ENCODE measurements at places on chromosomes 12 and 14.
A peak's percentile ranks its signal among the peaks of the same experiment; 100 is the strongest.

GRCh38 chr12:53025250-53025649 is 19.0 kb downstream of the EIF4B start:
- DNase-seq = no peak

GRCh38 chr14:68040633-68041369 is 221.2 kb downstream of the RAD51B start:
- DNase-seq = no peak

GRCh38 chr12:13124656-13125505 is 21.4 kb upstream of the GSG1 start:
- DNase-seq = no peak

DNA sequence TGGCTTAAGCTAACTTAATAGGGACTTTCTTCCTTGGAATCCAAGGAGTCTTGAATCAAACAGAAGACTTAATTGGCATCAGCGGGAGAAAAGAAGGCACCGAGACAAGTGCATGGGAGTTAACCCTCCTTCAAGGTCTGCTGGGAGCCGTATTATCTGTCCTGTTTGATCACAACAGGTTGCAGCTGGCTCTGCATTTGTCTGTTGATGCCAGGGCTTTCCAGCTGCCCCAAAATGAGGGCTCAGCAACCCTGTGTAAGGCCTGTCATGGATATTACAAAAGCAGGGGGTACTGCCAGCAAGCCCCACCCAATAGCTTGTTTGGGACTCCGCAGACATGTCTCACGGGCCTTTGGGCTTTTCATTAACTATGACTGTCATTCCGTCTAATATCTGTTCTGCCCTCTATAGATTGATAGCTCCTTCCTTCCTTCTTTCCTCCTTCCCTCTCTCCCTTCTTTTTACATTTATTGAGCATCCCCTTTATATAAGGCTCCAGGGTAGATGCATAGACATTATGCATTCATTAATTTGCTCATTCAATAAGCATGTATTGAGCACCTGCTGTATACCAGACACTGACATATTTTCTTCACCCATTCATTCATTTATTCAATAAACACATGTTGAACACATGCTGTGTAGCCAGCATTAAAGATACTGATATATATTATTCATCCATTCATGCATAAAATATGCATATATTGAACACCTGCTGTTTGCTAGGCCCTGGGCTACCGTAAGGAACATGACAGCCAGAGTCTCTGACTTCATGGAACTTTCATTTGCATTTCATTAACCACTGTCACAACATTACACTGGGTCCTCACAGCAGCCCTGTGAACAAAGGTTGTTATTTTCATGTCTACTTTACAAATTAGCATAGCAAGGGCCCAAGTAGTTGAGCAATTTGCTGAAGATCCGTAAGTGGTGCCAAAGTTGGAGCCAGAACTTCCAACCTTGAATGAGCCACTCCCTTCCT is 56.2 kb downstream of the SVOP start:
- DNase-seq = no peak

DNA sequence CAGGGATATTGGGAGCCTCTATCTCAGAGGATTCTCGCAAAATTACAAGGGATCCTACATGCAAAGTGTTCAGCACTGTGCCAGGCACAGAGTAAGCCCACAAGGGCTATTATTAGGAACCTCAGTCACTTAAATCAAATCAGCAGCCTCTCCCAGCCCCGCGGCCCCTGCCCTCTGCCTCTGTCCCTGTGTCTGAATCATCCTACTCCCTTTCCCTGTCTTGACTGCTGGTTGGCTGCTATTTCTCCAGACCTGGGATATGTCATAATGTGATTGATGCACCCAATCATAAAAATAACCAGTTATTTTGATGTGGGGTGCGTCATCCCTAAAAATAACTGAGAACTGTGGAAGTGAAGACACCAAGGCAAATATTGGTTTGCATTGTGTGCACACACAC is 176.3 kb downstream of the KSR2 start:
- DNase-seq = no peak

DNA sequence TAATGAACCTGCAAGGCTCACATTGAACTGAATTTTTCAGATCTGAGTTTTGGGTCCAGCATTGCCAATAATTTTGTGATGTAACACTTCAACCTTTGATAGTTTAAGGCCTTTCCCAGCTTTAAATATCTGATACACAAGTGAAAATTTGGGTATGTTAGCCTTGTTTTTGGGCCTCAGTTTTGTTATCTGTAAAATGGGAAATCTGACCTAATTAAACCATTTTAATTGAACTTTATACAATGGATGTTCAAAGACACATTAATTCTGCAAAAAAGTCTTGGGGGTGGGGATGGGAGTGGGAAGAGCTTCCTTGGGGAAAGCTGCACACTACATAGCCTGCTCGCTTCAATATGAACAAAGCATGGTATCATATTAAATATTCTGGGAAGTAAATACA is 5.2 kb upstream of the SPATS2 start:
- no peak for DNase-seq

DNA sequence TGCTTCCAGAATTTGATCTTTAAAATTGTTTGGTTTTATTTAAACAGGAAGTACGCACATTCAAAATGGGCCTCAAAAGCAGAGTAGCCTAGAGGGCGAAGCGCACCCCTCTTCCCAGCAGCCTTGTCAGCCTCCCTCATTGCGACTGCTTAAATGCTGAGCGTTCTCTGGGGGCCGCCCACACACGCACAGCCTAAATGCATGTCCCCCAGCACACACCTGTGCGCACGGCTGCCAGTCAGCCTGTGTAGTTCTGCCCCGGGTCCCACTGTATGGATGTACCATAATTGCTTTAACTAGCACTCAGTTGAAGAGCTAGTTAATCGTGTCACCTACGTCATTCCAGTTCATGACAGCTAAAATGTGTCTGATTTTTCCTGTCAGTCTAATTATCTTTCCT is 79.3 kb downstream of the TESC start:
- no peak for DNase-seq

GRCh38 chr14:83827383-83827782 is 1702.6 kb upstream of the FLRT2 start:
- DNase-seq = no peak

- DNase-seq = peak; percentile 83
Measured at GRCh38 chr12:91222746-91223145, 40.1 kb upstream of the DCN start.

DNA sequence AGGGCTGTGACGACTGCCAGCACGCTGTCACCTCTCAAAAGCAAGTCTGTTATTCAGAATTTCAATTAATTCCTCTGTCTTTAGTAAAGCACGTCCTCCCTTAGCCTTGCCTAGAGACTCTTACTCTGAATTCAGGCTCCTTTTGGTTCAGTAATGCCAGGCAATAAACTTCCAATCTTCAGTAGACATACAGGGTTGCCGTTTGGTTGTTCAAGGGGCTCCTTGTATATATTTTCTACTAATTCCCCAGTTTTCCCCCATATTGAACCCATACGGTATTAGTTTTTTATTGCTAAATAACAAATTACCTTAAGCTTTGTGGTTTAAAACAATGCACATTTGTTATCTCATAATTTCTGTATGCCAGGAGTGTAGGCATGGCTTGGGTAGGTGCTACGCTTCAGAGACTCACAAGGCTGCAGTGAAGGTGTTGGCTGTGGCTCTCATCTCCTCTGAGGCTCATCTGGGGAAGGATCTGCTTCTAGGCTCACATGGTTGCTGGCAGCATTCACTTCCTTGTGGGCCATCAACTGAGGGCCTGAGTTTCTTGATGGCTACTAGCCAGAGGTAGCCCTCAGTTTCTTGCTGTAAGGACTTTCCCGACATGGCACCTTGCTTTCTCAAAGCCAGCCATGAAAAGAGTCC is 7.3 kb upstream of the CLECL1 start:
- DNase-seq = no peak

- DNase-seq = no peak
Measured at GRCh38 chr12:92041742-92042141, 103.9 kb downstream of the BTG1 start.

DNA sequence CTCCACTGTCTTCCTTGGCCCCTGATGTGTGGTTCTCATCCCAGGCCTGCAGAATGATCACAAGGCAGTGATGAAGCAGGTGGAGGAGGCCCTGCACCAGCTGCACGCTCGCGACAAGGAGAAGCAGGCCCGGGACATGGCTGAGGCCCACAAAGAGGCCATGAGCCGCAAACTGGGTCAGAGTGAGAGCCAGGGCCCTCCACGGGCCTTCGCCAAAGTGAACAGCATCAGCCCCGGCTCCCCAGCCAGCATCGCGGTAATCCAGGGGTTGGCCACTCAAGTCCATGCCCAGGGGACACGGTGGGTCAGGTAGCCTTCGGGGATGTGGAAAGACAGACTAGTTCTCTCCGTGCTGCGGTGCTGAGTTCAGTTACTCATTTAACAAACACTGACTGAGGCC is 11.0 kb downstream of the PSMD9 start:
- no peak for DNase-seq

DNA sequence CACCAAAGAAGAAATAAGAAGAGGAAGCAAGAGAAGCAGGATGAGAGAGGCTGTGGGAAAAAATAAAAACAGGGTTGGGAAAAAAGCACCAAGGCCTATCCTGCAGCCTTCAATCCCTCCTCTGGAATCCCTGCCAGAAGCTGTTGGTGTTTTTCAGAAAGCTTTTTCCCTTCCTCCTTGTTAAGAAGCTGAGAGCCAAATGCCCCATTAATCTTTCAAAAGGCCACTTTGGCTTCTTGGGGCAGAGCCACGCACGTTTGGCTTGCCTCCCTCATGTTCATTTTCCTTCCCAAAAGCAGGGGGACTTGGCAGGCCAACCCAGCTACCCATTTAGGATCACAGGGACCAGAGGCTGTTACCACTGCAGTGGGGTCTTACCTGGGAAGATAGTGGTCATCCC is 365.3 kb downstream of the NUAK1 start:
- DNase-seq = no peak

DNA sequence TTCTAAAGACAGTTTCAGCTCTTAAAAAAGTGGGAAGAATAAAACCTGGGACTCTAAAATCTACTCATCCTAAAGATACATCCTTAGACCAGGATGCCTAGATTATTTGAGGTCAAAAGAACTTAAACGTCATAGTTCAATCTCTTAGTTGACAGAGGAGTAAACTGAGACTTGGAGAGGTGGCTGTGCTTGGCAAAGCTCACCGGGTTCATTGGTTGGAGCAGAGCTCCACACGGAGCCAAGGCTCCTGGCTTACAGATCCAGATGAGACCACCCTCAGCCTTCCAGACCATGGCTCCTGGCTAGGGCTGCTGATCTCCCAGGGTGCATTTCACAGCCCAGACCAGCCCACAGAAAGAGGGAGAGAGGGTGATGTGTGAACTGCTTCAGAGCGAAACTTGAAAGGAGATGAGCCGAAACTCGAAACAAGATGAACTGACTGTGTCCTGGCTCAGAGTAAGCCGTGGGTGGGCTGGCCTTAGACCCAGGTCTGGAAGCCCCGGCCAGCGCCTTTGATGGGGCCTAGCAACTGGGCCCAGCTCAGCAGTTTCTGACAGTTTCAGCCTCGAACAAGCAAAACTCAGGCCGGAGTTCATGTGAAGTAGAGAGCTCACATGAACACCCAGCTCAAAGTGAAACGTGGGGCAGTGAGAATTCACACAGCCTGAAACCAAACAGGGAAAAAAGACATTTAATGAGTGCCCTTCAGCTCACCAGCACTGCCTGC is 1044.8 kb downstream of the BCL11B start:
- no peak for DNase-seq

DNA sequence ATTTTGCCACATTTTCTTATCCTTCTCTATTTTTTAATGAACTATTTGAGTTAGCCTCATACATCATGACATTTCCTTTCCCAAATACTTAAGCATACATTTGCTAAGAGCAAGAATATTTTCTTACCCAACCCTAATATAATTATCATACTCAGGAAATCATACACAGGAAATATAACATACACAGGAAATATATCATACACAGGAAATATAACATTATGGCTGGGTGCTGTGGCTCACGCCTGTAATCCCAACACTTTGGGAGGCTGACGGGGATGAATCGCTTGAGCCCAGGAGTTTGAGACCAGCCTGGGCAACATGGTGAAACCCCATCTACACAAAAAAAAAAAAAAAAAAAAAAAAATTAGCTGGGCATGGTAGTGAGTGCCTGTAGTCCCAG is 4.9 kb downstream of the NCKAP1L start:
- DNase-seq = no peak

DNA sequence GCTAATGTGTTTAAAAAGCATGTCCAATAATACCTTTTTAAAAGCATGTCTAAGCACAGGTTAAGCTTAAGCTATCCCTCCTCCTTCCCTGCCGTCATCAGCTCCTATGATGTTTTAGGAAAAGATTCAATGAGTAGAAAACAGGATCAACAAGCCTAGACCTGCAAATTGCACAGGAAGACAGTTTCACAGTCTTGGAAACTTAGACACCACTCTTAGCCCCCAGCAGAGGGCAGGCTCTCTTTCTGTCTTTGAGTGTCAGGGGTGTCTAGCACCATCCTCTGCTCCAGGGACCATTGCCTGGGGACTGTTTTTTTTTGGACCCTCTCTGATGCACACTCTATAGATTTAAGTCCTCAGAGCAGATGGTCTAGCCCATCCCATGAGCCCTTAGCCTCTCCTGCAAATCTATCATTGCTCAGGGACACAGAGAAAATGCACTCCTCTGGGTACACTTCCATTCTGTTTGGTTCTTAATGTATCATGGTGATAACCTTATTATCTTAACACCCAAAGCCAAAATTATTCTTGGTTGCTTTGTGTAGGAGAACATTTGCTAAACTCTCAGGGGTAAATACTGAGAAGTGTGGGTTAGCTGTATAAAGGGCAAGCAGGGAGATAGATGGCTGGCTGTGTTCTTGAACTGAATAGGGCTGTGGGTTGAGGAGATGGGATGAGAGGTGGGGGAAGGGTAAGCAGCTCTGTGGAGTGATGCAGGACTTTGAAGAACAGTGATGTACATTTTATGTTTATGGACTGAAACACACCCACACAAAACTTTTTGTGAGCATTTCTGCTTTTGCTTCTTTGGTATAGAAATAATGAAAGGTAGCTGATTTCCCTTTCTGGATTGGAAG is 259.9 kb upstream of the DDHD1 start:
- DNase-seq = no peak

GRCh38 chr12:119447126-119447525 is 112.6 kb downstream of the CCDC60 start:
- DNase-seq = no peak

DNA sequence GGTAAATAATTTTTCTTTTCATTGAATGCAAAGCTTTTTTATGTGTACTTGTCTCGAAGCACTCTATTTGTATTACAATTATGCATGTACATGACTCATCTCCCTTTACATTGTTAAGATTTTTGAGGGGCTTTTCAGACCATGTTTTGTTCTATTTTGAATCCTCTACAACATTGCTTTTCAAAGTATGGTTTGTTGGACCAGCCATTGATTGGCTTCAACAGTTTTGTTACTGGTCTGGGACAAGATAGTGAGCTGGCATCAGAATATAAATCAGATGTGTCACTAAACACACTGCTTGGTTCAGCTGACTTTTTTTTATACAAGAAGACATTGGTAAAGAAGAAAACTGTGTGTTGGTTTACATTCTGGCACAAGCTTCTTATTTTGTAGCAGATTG is 122.3 kb downstream of the MON2 start:
- DNase-seq = peak; percentile 68

GRCh38 chr12:1528791-1529190 is 65.6 kb downstream of the FBXL14 start:
- DNase-seq = no peak

DNA sequence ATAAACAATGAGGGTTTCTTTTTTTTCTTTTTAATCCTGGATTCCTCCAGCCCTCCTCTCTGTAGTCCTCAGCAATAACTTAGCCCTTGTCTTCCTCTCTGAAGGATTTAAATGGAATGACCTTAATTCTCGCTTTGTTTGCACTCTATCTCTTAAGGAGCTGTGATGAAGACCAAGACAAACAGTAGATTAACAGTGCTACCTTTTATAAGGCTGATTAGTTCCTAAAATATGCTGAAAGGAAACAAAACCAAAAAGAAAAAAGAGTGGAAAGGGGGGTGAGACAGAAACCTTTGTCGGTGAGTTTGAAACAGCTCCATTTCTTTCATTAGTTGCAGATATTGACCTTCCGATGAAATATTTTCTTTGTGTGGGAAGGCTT is 38.7 kb upstream of the PTCSC3 start:
- no peak for DNase-seq

All from astrocyte of the spinal cord (primary cell).